CMK (cell line): ENCODE measurements at places on chromosomes 1 and 21.

DNA sequence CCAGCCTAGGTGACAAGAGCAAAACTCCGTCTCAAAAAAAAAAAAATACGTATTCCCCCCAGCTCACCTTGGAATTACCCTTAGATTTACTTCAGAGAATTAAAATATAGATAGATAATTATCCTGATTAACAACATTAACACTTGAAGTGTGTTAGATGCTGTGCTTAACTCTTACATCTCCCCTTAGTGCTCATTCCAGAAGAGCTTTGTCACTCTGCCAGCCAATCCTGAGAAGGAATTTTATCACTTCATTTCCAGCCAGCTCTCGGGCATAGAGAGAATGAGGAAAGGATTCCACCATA, 1.6 kb upstream of the SHC1 start:
- no peak for DNase-seq

GRCh38 chr21:46483300-46484295, 24.9 kb downstream of the DIP2A start:
- DNase-seq: no peak

DNA sequence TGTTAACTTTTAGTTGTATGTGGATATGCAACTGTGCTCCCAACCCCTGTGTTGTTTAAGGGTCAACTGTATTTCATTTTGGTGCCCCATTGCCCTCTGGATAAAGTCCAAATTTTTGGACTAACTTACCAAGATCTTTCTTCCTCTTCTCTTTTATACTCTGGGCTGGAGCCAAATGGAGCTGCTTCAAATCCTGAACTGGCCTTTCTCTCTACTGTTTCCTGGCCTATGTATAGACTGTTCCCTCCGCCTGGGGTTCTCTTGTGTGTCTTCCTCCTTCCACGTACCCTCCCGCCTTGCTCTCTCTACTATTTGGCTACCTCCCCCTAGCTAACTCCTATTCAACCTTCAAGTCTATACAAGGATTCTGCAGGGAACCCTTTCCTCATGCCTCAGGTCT, 8.4 kb upstream of the CDC14A start:
- DNase-seq: no peak

DNA sequence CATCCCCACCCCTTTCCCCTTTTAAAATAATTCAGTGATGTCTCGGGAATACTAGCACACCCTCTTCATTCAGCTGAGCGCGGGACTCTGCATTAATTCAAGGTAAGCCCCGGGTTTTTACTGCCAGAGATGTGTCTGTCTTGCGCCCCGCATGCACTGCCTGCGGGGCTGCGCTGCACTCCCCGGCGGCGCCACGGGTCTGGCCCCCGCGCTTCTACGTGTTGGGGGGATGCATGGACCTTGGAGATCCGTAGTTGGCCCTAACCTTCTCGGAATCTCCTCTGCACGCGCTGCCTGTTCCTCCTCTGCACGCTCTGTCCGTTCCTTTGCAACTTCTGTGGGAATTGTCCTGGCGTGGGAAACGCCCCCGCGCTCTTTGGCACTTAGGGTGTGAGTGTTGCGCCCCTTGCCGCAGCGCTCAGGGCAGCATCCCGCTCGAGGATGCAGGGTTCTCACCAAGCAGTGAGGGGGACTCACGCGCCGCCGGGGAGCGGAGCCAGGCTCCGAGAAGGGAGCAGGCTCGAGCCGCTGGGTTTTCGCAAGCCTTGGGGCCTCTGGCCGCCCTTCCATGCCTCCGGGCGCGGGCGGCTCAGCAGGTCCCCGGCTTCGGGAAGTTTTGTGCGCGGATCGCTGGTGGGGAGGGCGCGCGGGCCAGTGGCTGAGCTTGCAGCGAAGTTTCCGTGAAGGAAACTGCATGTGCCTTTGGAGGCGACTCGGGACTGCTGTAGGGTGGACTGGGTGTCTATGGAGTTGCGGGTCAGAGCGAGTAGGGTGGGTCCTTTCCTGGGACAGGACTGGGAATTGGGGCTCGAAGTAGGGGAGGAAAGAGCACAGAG, 165.1 kb upstream of the CACNA1E start:
- DNase-seq: no peak

DNA sequence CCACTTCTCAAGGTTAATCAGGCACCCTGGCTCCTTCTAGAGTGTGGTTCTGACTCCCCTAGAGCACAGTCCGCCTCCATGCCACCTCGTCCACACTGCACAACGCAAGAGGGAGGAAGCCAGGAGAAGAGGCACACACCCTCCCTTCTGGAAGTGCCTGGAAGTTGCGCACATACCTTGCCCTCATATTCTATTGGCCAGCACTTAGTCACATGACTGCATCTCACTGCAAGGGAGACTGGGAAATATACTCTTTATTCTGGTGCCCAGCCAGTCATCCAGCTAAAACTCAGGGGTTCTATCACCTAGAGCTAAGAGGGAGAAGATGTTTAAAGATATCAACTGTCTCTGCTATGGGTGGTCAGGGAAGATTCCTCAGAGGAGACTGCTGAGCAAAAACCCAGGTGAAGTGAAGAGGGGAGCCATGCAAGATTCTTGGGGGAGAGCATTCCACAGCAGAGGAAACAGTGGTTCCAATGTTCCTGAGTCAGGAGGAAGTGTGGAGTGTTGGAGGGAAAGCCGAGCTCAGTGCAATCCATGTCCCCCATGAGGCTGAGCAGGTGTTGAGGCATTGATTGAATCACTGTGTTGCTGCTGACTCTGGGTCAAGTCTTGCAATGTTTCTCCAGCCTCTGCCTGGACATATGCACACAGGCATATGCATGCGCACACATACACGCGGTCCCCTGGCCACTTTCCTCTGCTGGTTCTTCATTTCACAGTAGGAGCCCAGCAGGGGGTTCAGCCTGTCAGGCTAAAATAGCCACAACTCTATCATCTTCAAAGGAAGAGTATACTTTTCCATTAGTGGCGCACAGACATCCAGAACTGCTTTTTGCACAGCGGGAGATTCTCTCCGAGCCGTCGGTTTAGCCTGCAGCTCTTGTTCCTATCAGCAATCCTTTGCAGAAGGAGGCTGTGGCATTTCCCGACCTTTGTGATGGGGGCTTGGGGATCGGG, 22.3 kb upstream of the KLHDC7A start:
- no peak for DNase-seq

GRCh38 chr21:14239281-14239680, 23.3 kb downstream of the RBM11 start:
- DNase-seq: no peak

GRCh38 chr21:39666681-39667315, 54.1 kb downstream of the B3GALT5 start:
- DNase-seq: no peak

DNA sequence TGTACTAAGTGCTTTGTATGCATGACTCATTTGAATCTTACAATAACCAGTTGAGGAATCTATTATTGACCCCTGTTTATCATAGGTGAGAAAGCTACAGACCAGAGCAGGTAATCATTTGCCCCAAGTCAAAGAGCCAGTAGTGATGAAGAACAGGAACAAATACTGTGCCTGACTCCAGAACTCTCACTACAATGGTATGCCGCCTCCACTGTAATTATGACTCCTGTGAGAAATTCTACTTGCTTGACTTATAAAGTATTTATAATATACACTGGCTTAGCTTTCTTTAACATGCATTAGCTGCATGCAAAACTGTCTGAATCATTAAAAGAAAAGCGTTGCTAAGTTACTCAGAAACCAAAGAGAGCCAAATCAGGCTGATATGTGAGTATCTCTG, 92.6 kb downstream of the ZNF281 start:
- DNase-seq: no peak

DNA sequence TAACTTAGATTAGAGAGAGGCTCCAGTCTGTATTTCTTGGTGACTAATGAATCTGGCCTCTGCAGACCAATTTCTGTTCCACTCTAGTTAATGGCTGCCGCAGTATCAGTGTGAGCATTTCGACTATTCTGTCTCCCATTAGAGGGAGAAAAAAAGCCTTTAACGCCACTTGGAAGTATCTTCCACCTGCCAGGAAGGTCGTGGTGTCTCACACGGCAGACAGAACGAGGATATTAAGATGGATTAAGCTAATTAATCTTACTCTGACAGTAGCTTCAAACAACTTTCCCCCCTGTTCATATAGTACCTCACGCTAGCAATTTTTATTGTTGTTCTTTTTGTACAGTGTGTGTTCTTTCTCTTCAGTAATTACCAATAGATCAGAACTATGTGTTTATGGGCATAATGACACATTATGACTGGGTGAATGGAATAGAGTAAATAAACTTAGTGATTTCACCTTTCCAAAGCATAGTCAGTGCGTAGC, 153.8 kb downstream of the ADGRL2 start:
- DNase-seq: no peak
